H54 (cell line): ENCODE measurements at places on chromosomes 11 and 22.

- no peak for DNase-seq
Measured at GRCh38 chr22:49482811-49483210, 344.9 kb downstream of the BRD1 start.

GRCh38 chr22:42001121-42001520 is 2.5 kb downstream of the WBP2NL start:
- no peak for DNase-seq

- no peak for DNase-seq
Measured at GRCh38 chr11:95698676-95699557, 90.7 kb downstream of the FAM76B start.

- no peak for DNase-seq
Measured at GRCh38 chr11:93361435-93361834, 30.9 kb downstream of the DEUP1 start.

- no peak for DNase-seq
Measured at GRCh38 chr11:28137366-28137765, 29.2 kb downstream of the METTL15 start.

DNA sequence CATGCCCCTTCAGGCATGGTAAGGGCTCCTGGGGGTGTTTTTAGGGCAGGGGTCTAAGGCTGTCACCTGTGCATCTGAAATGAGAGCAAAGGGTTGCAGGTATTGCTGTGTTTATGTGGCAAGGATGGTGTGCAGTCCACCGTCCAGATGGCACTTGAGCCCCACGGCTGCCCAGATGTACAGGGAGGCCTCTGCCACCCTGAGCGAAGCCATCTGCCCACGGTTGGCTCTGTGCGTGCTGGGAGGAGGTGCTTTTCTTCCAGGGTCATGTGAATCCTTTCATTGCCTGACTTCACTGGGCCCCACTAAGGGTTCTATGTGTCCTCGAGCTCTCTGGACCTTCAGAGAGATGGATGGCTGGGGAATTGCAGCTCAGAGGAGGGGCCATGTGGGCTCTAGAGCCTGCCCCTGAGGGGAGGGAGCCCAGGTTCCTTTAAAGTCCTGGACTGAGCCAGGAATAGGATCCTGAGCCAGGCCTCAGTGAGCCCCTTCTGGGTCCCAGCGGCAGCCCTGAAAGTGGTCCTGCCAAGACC is 89.9 kb downstream of the CTTN start:
- no peak for DNase-seq

DNA sequence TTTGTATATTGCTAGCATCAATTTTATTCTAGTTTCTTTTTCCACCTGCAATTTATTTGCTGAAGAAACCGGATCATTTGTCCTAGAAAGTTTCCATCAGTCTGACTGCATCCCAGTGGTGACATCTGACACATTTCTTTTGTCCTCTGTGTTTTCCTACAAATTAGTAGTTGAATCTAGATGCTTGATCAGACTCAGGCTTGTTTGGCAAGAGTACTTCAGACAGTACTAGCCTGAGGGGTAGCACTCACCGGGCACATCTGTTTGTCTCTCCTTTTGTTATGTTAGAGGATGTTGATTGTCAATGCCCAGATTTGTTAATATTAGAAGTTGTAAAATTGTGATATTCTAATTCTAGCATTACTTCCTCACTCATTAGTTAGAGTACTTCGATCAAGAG is 204.8 kb downstream of the SWAP70 start:
- no peak for DNase-seq

- no peak for DNase-seq
Measured at GRCh38 chr11:76636826-76637460, 33.6 kb downstream of the LRRC32 start.

DNA sequence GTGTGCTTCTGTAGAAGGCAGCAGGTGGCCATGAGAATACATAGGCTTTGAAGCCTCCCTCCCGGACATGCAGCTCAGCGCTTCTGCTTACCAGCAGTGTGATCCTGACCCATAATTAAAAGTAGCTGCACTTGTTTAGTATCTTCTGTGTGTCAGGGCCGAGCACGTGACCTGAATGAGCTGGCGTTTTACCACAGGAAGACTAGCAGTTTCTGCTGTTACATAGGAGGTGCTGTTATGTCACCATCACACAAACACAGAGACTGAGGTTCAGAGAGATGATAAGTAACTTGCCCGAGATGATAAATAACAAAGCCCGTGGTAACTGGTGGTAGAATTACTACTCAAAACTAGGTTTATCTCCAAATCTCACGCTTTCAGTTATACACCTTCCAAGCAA is 329.5 kb downstream of the OPCML start:
- no peak for DNase-seq

DNA sequence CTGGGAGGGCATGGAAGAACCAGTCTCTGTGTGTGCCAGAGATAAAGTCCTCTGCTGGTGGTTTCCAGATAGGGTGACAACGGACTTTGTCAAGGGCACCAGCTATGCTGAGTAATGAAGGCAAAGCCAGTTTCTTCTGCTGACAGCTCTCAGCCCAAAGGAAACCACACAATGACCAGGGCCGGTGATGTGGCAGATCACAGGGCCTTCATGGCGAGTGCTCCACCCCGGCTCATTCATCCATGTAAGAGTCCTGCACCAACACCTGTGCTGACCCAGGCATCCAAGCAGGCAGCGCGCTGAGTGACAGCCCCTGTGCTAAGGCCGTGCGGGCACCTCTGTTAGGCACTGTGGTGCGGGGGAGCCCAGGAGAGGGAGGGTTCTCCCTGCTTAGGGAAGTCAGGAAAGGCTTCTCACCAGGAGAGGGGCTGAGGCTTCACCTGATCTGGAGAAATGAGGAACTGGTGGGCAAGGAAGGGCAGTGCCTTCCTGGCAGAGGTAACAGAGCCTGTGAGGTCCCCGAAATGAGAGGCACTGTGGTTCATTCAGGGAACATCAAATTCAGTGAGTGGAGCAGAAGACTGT is 33.8 kb downstream of the TP53I11 start:
- DNase-seq, result no peak

DNA sequence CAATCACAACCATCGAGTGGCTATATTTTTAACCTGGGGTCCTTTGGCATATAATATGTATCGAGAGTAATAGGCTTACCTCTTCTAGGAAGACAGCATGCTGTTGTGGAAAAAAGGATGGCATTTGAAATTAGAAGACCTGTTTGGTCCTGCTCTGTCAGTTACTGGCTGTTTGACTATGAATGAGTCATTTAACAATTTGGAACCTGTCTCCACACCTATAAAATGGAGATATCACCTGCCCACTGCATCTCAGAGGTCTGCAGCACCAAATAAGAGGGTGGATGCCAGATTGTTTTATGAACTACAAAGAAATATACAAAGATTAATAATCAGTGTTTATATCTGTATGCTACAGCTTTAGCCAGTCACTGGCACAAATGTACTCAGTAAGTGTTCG is 60.8 kb downstream of the SLC25A17 start:
- DNase-seq, result no peak

- DNase-seq, result no peak
Measured at GRCh38 chr11:113392236-113392921, 4.8 kb downstream of the ANKK1 start.

- no peak for DNase-seq
Measured at GRCh38 chr11:34787348-34787747, 128.8 kb downstream of the APIP start.

- DNase-seq, result no peak
Measured at GRCh38 chr11:98561877-98562395, 458.8 kb upstream of the CNTN5 start.

DNA sequence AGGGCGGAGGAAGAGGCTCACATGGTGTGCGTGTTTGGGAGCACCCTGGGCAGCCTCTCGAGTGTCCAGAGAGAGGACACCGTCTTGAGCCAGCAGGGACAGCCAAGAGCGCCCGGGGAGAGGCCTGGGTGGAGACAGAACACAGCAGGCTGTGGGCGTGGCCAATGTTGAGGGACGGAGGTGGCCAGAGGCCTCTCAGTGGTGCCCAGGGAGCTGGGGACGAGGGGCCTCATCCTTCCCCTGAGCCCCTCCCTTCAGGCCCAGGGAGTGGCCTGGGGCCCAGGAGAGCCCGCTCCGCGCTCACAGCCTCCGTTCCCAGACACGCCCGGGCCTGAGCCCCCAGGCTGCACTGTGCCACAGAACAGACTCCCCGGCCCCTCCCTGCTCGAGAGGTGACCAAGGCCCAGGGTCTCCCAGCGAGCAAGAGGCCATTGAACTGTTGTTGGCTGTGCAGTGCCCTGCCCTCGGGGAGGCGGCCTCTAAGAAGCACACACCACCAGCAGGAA is 48.4 kb downstream of the CDKN1C start:
- peak; percentile 81 for DNase-seq

- peak; percentile 49 for DNase-seq
Measured at GRCh38 chr11:119479685-119480275, 56.8 kb upstream of the THY1 start.

- DNase-seq, result no peak
Measured at GRCh38 chr11:64540428-64540825, 50.6 kb upstream of the SLC22A12 start.
